ENCODE measurements at places on chromosomes 2 and 18. TPM values are rescaled to one million over a fixed set of nuclear protein-coding genes. Genes with fewer than 3 reads are reported as not detected.
A peak's percentile ranks its signal among the peaks of the same experiment; 100 is the strongest.

Gene TTN
- 52.7 TPM for total RNA-seq

Gene BUB1
- total RNA-seq = 1.6 TPM

Gene NT5DC4
- total RNA-seq = 10.3 TPM

Gene IL36A
- not detected for total RNA-seq

Gene EML6
- 47.2 TPM for total RNA-seq

Gene BOLL
- total RNA-seq = not detected

Gene SERTAD2
- 51.2 TPM for total RNA-seq

Gene INHA
- not detected for total RNA-seq

Gene HOXD11
- not detected for total RNA-seq

Gene CPLX4
- total RNA-seq = not detected

Gene SERPINB10
- total RNA-seq = not detected

Gene SPATA3
- not detected for total RNA-seq

DNA sequence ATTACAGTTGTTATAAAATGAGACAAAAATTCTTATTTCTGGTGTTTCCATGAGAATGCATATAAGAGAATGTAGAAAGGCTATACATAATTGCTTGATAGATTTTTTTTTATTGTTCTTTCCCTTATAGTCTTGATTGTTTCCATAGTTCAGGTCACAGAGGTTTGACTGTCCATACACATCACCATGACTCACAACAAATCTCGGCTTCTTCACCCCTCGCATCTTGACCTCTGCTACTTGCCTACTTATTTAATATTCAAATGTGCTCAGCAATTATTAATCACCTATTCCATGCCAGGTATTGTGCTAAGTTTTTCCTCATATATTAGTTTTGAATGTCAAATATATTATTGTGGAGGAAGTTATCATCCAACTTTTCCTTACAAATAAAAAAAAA lies 789.6 kb downstream of the RNF144A start:
- DNase-seq = no peak

DNA sequence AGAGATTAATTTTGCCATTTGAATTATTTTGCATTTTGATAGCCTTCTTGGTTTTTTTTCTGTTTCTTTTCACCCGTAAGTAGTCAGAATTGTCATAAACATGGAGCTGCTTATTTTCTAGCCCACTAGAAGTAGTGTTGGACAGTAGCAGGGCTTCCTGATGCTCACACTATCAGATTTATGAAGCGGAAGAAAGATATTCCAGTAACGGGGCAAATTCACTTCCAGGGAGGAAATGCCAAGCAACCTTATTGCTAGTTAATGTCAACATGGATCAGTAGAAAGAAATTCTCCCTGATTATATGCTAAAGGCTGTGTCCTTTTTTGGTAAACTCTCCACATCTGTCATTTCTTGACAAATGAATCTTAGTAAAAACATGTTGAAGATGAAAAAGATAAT lies 19.2 kb upstream of the ADAM23 start:
- no peak for DNase-seq

- DNase-seq = no peak
Measured at GRCh38 chr18:28504066-28504465, 327.1 kb upstream of the CDH2 start.

- no peak for DNase-seq
Measured at GRCh38 chr2:150034665-150035064, 447.1 kb upstream of the MMADHC start.

GRCh38 chr2:168814939-168815907 lies 12.8 kb downstream of the NOSTRIN start:
- DNase-seq = no peak

- no peak for DNase-seq
Measured at GRCh38 chr2:190407246-190407661, 901 bp upstream of the MFSD6 start.

GRCh38 chr2:126599062-126599461 lies 56.9 kb upstream of the GYPC start:
- DNase-seq = no peak

DNA sequence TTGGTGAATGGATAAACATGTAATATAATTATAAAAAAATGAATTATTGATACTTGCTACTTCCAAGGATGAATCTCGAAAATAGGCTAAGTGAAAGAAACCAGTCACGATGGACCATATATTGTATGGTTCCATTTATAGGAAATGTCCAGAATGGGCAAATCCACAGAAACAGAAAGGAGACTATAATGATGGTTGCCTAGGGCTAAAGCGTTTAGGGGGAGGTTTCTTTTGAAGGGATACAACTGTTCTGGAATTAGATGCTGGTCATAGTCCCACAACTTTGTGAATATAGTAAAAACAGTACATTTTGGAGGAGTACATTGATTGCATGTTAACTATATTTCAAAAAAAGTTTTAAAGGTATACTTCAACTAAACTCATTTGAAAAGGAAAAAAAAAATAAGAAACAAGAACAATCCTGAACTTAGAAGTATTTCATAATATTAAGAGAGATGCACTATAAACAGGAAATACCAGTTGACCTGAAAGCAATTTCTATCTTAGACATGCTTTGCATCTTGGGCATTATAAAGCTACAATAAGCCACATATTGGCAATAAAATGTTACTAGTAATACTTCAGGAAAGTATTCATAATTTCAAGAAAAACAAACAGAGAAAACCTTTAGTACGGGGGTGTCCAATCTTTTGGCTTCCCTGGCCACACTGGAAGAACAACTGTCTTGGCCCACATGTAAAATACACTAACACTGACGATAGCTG lies 130.0 kb downstream of the C2orf74 start:
- DNase-seq = no peak

DNA sequence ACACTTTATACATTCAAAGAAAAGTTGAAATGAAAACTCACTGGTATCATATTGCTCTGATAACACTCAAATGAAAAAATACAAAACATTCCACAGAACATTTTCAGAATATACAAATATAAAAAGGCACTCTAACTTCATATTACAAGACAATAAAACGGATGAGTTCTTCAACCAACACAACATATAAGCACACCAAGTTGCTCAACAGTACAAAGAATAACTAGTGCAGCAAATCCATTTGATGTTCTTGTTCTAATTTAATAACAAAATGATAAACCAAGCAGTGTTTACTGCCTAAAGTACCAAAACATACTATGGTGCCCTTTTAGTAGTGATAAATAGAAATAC lies 60.8 kb upstream of the PGAP1 start:
- no peak for DNase-seq

- DNase-seq = peak; percentile 45
Measured at GRCh38 chr2:153519257-153519875, 40.8 kb upstream of the RPRM start.

DNA sequence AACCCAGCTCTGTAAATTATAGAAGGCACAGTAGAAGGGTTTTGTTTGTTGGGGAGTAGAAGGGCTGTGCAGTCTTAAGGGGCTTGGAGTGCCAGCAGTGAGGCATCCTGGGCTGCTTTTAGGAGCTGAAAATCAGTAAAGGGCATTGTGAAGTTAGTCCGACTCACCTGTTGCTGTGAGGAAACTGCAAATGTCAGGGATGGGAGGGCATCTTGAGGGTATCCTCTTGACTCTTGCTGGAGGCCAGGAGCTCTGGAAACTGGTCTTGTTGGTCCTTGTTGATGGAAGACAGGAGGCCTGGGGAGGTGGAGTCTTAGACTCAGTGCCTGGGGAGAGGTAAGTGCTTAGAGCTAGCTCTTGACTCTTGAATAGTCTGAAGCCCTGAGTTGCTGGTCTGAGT lies 14.1 kb downstream of the CEP192 start:
- no peak for DNase-seq

DNA sequence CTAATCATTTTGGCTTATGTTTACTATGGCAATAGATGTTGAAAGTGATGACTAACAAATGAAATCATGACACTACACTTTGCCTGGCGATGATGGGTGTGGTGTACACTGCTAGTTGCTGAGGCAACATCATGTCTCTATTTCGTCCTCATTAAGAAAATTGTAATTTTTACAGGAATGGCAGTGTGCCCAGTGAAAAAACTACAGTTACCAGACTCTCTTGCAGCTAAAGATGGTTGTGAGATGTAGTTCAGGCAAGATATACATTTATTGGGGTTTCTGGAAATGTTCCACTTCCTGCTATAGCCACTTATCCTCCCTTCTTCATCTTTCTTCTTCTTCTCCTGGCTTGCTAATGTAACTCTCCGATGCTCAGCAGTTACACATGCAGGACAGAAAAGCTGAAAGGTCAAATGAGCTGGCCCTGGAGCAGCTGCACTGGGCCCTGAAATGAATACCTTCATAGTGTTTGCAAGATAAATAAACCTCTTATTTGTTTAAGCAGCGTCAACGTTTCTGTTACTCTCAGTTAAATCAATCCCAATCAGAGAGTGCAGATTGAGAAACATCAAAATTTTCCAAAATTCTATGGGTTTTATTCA lies 46.0 kb downstream of the SOCS6 start:
- no peak for DNase-seq

DNA sequence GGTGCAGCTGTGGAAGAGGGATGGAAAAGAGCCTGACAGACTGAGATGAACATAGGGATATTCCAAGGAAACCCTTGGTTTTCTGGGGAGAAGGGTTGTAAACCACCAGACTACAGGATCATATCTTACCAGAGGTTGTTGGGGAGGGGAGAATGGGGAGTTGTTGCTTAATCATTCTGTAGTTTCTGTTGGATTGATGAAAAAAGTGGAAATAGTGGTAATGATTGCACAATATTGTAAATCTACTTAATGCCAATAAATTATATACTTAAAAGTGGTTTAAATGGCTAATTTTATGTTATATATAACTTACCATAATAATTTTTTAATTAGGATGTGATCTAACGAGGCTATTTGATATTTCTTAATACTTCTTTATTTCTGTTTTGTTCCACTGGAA lies 800.9 kb downstream of the BCL11A start:
- no peak for DNase-seq

- no peak for DNase-seq
Measured at GRCh38 chr18:79942211-79942610, 9.2 kb downstream of the SLC66A2 start.

- DNase-seq = no peak
Measured at GRCh38 chr2:127225186-127225960, 5.3 kb upstream of the CYP27C1 start.

DNA sequence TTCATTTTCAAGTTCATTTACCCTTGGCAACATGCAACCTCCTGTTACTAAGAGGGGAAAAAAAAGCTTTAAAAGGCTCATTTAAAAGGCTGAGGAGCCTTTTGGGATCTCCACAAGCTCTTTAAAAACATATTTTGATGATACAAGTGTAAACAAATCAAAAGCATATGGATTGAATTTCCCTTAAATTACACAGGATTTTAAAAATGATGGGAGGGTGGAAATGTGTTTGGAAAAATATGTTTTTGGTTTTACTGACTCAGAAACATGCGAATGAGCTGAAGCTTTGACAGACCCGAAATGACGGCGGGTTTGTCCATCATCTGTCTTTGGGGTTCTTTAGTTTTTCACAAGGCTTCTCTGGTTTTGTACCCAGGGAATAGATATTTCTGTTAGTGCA lies 180.6 kb upstream of the CCDC68 start:
- no peak for DNase-seq

- no peak for DNase-seq
Measured at GRCh38 chr2:97735161-97735561, 21.8 kb downstream of the ZAP70 start.

DNA sequence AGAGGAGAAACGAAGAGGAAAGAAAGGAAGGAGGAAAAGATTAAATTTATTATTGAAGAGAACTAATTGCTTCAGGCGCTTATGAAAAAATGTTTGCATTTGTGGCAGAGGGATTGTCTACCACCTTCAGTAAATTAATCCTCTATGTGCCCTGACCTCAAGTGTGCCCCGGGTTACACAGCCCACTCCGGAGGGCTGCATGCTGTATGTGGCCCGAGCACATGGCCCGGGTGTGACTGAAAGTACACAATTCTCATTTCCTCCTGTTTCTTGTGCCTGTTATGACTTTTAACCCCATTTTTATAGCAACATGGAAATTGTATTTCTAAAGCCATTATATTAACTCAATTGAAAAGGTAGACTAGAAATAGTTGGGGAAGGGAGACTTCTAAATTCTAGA lies 38.8 kb downstream of the ZEB2 start:
- no peak for DNase-seq

DNA sequence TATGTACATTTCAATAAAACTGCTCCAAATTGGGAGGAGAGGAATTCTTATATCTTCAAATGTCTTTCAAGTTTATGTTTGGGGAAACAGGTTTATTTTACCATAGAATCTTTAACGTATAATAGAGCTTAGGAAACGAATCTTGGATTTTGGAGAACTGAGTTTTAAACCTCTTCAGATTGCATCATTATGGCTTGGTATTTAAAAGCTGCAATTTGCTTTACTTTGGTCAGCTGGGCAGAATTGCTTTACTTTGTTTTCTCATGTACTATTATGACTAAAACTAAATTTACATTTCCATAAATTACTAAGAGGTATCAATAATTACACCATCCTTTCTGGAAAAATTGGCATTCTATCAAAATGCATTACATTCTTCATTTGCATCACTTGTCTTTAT lies 54.6 kb downstream of the BAZ2B start:
- no peak for DNase-seq

DNA sequence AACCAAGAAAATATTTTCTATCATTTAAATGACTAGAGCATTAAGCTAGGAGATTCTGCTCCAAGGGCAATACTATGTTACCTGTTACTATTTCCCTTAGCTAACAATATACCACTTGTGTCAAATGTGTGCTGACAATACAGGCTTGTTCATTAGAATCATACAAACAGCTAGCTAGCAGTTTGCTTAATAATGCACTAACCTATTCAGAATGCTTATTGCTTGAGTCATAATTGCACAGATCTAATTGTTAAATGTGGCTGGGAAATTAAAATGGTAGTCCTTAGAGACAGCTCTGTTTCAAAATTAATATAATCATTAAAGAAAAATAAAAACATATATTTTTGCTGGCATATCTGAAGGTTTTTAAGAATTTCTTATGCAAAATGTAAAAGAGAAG lies 344.2 kb downstream of the ERBB4 start:
- DNase-seq = no peak

GRCh38 chr2:175318542-175318941 lies 137.0 kb upstream of the ATP5MC3 start:
- no peak for DNase-seq

- DNase-seq = no peak
Measured at GRCh38 chr18:7548721-7549120, 18.4 kb upstream of the PTPRM start.

- DNase-seq = no peak
Measured at GRCh38 chr2:140861666-140862065, 1269.2 kb downstream of the LRP1B start.

DNA sequence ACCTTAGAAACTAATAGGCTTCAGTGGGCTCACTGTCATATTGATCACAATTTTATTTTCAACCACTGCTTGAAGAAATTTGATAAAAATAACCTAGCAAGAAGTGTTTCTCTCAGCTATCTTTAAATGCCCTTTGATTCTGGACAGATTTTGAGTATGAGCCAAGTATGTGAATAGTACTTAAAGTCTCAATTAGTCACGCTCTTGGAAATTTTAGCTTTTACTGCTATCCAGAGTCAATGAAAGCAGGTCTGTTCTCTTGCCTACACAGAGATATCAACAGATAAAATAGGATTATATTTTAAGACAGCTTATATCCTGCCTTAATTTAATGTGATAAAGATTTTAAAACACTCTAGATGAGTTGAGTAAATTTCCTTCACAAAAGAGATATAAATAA lies 337.3 kb downstream of the CBLN2 start:
- no peak for DNase-seq

Data from B cell (primary cell).